NCI-H524 (cell line): ENCODE measurements at places on chromosomes 3 and 15.

DNA sequence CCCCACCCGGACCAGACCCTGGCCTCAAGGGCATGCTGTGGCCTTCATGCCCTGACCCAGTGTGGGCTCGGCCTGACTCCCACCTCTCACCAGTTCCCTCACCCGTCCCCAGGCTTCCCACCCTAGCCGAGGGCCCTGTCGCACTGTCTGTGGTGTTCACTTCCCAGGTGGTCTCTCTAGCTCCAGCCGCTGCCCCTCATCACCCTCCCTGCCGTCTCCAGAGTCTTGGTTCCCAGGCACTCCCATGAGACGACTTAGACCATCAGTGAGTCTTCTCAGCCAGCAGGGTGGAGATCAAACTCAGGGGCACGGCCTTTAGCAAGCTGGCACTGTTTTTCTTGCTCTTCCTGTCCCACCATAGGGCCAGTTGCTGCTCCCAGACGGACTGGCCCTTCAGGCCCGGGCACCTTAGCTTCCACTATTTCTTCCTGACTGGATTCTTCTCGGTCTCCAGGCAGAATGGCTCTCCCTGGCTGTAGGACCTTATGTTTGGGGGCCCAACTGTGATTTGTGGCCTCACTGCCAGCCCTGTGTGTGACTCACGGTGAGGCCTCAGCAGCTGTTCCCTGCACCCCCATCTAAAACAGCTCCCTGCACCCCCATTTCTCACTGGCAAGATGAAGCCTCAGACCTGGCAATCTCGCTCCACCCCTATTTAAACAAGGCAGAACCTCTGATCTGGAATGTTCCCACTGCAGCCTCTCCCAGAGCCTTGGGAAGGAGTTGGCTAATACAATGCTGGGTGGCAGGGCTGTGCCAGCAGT lies 9.4 kb upstream of the PCSK6 start:
- DNase-seq, result no peak

GRCh38 chr3:56469141-56469540 lies 874 bp upstream of the ERC2 start:
- no peak for DNase-seq

- no peak for DNase-seq
Observed at GRCh38 chr3:155683344-155683720, 61.5 kb downstream of the PLCH1 start.

GRCh38 chr3:108677811-108678210 lies 79.4 kb downstream of the RETNLB start:
- DNase-seq, result no peak

DNA sequence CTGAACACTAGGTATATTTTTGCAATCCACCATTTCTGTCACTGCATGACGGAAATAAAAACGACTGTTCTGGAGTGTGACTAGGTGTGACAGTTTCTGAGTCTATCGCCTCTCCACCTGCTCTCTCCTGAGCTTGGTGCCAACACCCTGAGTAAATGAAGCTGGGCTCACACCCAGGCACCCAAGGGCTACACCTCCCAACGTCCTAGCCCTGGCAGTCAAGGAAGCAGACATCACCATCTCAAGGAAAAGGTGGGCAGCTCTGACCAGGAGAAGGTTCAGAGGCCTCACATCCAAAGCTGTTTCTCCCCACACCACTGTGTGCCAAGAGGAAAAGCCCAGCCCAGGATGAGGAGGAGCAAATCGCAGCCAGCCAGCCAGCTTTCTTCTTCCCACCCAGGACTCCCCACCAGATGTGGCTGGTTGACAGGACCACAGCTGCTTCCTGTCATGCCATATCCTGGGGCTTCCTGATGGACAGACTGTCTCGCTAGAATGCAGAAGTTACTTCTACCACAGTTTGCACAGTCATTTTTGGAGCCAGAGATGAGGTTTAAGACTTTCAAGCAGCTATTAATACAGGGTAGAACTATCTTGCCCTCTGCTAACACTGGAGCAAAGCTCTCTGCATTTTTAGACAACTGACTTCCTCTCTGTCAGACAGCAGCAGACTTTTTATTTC lies 3.3 kb downstream of the SCAMP2 start:
- DNase-seq, result no peak

DNA sequence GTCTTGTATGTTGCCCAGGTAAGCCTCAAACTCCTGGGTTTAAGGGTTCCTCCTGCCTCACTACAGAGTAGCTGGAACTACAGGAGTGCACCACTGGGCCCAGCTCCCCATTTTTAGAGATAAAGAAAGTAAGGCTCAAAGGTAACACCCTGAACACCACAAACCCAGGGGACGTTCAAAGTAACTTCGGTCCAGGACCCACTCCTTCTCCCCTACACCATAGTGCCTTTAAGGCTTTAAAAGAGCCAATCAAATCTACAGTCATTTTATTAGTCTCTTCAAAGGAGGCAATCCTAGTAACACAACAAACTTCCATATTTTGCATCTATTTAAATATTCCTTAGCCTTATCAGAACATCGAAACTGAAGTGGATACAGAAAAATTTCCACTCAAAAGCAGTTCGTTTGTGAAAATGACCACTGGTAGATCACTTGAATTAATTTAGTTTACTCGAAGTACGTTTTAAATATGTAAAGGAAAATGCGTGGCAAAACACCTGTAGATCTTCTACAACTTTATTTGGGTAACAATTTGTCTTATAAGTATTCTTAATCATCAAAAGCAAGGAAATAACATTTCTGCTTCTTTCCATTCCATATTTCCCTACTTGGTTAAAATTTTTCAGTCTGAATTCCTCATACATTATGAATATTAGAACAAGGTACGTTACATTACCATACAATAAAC lies 1.8 kb downstream of the STAG1 start:
- DNase-seq, result peak; percentile 38

DNA sequence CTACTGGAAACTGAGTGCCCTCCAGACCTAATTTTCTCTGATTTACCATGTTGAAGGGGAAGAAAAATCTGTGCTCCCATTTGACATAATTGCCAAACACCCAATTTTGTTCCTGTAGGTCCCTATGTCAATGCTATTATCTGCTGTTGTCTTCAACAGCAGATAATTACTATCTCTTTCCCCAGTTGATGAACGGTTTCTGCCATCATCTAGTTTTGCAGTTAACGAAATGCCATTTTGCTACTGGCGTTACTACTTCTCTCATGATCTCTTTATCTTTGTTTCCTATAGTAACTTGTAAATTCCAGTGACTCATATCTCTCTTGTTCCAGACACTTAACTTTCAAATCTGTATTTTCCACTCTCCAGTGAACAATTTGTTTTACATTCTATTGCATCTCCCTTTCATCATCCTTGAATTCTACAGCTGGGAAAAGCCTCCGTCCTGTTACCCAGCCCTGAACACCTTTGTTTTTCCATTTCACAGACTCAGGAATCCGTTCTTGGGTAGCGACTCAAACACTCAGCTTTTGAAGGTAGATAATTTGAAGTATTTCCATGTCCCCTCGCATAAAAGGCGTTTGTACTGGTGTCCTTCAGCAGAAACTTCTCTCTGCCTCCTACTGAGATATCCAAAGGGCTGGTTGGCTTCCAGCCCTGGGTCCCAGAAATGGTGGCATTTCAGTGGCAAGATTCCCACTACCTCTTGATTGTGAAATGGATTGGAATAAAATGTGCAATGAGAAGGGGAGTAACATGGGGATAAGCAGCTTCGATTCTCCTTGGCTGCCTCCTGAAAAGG lies 111.7 kb downstream of the FOXB1 start:
- DNase-seq, result no peak

DNA sequence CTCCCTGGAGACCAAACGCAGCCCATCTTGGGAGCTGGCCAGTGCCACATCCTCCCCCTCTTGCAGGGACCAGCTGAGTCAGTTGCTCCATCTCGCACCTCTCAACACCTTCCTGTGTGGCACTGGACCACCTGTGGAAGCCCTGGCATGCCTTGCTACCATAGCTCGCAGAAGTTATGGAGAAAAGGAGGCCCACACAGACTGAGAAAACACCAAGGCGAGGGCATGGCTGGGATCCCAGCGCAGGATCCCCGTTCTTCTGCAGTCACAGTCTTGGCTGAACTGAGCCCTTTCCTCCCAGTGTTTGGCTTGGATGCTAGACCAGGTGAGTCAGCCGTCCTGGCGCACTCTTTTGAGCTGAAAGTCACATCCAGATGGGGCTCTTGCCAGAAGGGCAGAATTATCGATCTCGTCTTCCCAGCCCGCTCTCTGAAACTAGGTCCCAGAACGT lies 46.9 kb downstream of the CHRD start:
- DNase-seq, result no peak

GRCh38 chr15:92140796-92141195 lies 252.9 kb upstream of the ST8SIA2 start:
- DNase-seq, result no peak

DNA sequence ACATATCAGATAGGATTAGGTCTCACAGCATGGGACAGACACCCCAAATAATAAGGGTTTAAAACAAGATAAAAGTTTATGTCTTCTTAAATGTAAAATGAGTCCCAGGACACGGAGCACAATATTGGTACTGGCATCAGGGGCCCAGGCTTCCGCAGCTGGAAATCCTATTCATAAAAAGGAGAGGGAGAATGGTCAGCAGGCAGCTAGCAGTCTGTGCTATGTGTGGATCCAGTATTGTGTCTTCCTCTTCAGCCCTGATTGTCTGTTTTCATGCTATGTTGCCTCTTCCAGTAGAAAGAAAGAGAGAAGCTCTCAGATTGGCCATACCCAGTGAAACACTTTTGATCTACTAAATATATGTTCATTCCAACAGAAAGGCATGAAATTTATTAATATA lies 319.3 kb upstream of the SLCO3A1 start:
- DNase-seq, result no peak

DNA sequence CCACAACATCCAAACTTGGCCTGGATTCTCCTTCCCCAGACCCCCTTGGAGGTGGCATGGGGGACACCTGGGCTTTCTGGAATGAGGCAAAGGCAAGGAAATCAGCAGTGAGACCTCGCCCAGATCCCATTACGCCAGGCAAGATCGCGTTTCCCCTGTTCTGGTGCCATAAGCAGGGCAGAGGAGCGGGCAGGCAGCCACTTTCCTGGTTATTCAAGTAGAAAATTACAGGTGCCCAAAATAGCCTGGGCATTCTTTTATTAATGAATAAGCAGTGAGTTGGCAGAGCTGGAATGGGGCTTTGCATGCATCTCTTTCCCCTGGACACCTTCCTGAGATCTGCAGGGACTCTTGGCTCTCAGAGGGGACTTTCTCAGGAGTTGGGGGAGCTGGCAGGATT lies 31.5 kb upstream of the FAM107A start:
- DNase-seq, result peak; percentile 11

GRCh38 chr3:139561959-139562676 lies 22.6 kb upstream of the RBP1 start:
- DNase-seq, result peak; percentile 57

DNA sequence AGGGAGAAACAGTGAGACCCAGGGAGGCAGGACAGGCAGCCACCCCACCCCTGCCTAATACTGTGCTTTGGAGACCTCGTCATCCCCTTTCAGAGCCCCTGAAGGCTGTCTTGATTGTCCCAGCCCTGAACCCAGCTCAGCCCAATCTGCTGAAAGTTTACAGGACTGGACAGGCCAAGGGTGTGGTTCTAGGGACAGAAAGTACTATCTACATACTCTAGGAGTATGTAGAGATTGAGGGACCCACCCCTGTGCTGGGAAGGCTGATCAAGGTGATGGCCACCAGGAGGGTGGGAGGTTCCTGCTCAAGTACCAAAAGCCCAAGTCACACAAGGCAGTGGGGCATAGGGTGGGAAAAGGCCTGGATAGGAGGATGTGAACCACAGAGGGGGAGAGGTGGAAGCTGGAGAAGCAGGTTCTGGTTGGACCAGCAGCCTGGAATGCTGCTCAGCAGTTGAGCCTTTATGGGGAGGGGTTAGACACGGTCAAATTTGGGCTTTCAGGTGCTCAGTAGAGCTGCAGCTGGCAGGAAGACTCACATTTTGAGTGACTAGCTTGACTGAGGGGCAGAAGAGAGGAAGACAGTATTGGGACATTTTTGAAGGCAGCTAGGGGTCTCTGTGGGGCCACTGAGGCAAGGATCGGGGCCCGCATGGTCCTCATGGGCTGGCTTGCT lies 6.7 kb downstream of the NBEAL2 start:
- DNase-seq, result no peak

- no peak for DNase-seq
Observed at GRCh38 chr3:17972959-17973906, 230.8 kb upstream of the TBC1D5 start.

DNA sequence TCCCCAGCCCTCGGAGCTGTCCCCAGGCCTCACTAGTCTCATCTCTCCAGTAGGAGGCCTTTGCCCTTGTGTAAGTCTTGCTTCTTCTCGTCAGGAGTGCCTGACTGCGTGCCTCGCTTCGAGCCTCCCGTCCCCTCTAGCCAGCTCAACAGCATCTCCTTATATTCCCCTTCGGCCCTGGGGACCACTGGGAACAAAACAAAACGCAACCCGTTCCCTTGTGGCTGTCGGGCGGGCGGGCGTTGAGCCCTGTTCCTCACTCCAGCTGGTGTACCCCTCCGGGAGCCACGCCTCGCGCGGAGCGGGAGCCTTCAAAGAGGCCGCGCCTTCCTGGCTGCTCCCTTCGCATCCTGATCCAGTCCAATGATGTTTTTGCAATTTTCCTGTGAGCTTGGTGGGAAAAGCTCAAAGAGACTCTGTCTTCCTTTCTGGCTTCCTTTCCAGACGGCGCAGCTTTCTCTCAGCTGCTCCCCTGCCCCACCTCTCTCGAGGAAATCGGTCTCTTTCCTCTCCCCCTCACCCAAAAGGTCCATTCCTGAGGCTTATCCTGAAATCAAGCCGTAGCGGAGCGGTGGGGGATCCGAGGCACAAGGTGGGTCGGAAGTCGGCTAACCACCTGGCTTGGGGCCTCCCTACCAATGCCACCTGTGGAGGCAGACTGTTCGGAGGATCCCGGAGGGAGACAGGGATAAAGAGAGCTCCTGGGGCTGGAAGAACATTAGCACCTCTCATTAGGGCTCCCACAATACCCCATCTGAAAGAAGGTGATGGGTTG lies 33.4 kb upstream of the SRP14 start:
- no peak for DNase-seq

DNA sequence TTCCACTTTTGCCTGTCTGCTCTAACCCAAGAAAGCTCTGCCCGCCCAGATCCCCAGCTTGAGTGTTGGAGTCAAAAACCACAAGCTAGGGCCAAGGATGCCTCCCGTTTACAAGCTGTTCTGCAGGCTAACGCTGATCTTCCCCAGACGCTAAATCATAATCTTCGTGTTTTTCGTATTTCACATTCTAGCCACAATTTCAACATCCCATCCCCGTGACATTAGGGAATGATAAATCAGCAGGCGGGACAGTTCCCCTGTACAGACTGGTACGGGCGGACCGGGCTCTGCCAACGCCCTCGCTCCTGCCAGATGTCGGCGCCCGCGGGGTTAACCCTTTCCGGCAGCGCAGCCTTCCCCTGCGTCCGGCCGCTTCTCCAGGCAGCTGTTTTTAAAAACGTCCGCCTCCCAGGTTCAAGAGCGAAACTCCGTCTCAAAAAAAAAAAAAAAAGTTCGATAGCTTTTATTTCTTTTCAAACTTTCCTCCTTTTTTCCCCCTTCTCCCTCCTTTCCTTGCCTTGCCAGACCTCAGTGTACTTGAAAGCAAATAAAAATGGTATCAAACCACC lies 81.0 kb upstream of the BNC1 start:
- no peak for DNase-seq

GRCh38 chr3:119810018-119810435 lies 28.1 kb downstream of the NR1I2 start:
- DNase-seq, result peak; percentile 41

GRCh38 chr3:24420224-24420623 lies 74.4 kb downstream of the THRB start:
- DNase-seq, result no peak

GRCh38 chr15:40242601-40243000 lies 3.7 kb downstream of the PAK6 start:
- DNase-seq, result no peak

- no peak for DNase-seq
Observed at GRCh38 chr3:156617145-156617544, 57.2 kb upstream of the TIPARP start.

GRCh38 chr3:111965484-111965883 lies 13.3 kb upstream of the ABHD10 start:
- no peak for DNase-seq
